ENCODE measurements at places on chromosomes 11 and 22.
A peak's percentile ranks its signal among the peaks of the same experiment; 100 is the strongest.

DNA sequence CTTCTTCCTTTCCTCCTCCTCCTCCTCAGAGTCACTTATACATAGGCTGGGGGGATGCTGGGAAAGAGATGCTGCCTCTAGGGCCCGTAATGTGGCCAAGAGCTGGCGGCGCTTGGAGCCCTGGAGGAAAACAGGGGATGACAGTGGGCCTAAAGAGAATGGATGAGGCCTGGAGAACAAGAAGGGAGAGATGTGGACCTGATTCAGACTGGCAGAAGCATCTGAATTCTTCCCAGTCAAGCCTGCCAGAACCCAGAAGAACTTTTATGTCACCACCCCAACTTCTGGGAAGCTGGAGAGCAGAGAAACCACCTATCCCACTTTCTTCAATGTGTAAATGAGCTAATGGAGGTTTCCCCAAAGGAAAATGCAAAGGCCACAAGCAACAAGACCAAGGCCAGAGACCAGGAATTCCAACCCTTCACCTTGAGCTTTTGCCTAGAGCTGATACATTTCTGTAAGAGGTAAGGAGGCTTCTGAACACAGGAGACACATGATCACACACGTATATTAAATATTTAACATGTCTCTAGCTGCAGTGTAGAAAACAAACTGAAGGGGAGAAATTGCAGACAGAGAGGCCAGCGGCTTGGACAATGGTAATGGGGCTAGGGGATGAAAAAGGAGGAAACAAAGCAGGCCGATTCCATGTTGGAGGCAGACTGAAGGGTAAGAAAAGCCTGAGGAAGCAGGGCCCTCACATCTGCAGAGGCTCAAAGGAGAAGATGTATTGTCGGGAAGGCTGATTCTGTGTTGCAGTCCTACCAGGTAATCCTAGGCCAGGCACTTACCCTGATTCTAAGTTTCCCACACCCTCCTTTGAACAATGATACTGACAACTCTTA is 1.1 kb downstream of the RRP8 start:
- DNase-seq, result no peak

- DNase-seq, result peak; percentile 47
Measured at GRCh38 chr11:133947321-133947756, 9.4 kb downstream of the IGSF9B start.

- no peak for DNase-seq
Measured at GRCh38 chr22:40721266-40721665, 42.0 kb downstream of the MCHR1 start.

DNA sequence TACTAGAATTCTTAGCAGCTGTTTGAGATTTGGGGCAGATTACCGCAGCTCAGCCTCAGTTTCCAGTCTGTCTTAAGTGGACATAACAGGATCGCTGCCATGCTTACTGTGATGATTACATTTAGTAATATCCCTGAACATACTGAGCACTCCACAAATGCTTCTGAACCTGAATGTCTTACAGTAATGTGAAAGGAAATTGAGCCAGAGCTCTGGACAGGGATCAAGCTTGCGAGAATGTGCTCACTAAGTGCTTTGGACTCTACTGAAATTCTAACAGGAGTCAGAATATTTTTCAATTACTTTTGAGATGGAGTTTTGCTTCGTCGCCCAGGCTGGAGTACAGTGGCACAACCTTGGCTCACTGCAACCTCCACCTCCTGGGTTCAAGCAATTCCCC is 118.6 kb upstream of the RASSF10 start:
- DNase-seq, result no peak

DNA sequence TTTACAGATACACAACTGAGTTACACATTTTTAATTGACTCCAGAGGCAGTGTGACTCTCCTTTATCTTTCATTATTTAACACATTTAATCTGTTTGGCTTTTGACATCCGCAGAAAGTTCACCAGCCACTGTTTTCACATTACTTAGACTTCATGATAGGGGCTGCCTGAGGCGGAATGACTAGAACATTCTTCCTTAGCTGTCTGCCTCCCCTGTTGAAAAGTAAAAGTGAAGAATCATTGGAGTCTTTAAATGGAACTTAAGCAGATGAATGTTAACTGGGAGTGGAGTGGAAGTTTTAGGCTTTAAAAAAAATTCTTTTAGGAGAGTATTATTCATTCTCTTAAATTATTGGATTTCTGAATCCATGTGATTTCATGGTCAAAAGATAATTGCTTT is 229.2 kb upstream of the MTNR1B start:
- no peak for DNase-seq

DNA sequence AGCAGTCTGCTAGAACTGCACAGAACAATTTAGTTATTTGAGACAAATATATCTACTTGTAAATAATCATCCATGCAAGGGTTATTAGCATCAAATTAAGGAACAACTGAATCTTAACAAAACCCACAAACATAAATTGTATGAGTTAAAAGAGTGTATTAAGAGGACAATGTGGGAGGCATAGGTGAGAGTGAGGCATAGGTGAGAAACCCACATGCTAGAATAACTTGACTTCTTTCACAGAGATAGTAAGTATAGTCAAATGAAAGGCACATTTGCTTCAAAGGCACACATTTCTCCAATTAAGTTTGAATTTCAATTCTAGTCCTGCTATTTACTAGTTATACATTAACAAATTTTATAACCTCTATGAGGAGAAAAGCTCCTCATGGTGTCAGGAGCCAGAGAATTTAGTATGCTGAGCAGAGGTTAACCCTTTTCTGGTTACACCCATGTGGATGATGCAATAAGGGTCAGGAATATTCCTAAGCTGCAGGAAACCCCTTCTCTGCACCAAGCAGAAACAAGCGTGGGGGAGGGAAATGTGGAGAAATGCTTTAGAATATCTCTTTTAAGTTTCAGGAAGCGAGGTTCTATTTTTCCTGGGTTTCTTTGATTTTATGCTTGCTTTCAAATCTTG is 264.2 kb downstream of the GRM5 start:
- DNase-seq, result no peak

Measured in CD4-positive, alpha-beta T cell treated with Interferon gamma for 1 hour (primary cell).